ENCODE measurements at places on chromosomes 2 and 18.

GRCh38 chr2:108923019-108923700 is 65.9 kb downstream of the EDAR start:
- no peak for DNase-seq

GRCh38 chr18:75418293-75419005 is 9.1 kb downstream of the SMIM21 start:
- DNase-seq: no peak

GRCh38 chr2:196248467-196249094 is 77.2 kb upstream of the STK17B start:
- no peak for DNase-seq

DNA sequence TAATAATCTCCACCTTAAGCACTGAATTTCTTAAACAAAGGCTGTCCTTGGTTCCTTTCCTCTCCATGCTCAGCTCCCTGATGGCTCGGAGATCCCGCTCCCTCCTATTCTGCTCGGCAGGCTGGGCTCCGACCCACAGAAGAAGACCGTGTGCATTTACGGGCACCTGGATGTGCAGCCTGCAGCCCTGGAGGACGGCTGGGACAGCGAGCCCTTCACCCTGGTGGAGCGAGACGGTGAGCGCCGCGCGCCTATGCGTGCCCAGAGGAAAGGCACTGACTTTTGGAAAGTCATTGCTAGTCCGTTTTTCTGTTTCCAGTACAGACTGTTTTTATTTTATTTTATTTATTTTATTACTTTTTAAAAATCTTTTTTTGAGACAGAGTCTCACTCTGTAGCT is 9.6 kb downstream of the CNDP2 start:
- no peak for DNase-seq

- no peak for DNase-seq
These were observed 259.3 kb downstream of the MEIS1 start for GRCh38 chr2:66694087-66694860.

GRCh38 chr2:159009940-159010339 is 41.5 kb downstream of the TANC1 start:
- DNase-seq: no peak

- no peak for DNase-seq
These were observed 209.9 kb downstream of the SEPTIN10 start for GRCh38 chr2:109403841-109404201.

DNA sequence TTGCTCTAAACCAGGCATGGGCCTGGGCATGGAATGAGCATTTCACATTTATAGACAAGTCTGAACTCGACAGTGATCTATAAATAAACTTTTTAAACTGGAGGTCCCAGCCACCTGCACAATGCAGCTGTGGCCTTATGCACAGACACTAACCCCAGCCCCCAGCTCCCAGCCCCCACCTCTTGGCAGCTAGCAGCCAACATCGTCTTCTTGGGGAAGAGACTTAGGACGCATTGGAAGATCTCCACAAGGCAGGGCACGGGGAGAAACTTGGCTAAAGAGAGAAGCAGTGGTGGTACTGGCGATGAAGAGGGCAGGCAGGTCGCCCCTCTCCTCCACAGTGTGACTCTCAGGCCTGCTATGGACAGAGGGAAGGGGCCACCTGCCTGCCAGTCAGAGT is 213.2 kb downstream of the ANAPC1 start:
- DNase-seq: no peak

- no peak for DNase-seq
These were observed 16.4 kb upstream of the SMAD2 start for GRCh38 chr18:47946889-47947288.

DNA sequence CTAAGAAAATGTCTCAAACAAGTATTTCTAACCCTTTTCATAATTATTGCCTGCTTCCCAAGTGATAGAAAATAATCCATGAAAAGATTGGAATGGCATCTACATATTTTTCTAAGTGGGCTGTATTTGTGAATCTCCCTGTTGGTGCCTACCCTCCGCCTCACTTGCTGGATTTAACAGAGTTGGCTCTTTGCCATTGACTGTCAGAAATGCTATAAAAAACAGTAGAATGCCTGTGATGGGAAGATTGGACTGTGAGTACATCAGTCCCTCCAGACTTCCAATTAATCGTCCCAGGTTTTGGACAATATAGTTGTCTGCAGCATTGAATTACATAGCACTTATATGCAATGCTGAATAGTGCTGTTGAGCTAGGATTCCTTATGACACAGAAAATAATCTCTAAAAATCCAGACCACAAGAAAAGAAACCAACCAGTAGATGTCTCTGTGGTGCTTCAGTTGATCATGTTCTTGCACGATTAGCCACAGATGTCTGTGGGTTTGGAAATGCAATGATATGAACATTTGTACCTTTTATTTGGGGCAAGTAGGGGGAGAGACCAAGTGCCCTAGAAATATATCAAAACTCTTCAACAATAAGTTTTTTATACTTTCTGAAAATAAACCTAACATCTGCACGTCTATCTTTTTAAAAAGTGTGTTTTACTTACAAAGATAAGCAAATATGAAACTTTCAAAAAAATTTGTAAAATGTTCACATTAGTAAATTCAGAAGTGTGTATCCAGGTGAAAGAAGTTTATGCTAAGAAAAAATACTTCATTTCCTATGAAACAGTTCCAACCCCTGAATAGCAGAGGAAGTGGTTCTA is 88.5 kb downstream of the DYNAP start:
- DNase-seq: no peak

- no peak for DNase-seq
These were observed 7.1 kb downstream of the CABLES1 start for GRCh38 chr18:23142251-23142929.

DNA sequence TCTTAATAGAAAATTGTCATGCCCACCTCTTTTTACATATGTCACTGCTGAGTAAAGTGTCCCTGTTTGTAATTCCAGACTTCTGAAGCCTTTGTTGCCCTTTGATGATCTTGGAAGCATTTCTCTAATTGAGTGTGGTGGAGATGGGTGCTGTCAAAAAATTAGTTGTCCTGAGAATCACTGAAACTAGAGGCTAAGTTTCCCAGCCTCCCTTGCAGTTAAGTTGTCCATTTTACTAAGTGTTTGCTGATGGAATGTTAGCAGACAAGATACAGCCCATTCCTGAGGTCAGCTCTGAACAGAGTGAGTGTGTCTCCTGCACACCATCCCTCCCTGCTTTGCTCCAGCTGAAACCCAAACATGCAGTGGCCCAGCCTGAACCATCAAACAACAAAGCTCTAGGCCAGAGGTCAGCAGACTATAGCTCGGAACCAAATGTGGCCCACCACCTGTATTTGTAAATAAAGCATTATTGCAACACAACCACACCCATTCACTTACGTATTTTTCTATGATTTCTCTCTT is 28.1 kb upstream of the TMEM177 start:
- DNase-seq: no peak

GRCh38 chr2:126932529-126932928 is 33.8 kb downstream of the TEX51 start:
- DNase-seq: no peak

GRCh38 chr18:58997811-58998337 is 133.2 kb downstream of the ZNF532 start:
- no peak for DNase-seq

DNA sequence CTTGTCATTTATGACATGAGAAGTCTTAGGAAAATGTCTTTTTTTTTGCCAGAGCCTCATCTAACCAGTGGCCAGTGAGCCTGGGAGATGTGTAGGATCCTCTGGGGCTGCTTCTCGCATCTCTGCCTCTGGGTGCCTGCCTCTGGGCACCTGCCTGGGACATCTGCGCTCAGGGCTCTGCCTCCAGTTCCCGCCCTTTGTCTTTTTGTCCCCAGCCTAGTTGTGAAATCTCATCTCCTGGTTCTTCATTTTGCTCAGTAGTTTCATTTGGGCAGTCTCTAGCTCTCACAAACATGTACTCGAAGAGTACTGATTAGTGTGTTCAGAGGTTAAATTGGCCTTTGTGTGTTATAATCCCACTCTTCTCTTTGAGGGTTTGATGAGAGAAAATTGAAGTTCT is 92.0 kb downstream of the LTBP1 start:
- no peak for DNase-seq

- DNase-seq: no peak
These were observed 32.5 kb downstream of the INPP5D start for GRCh38 chr2:233092432-233093165.

GRCh38 chr2:231503766-231504165 is 26.5 kb downstream of the NMUR1 start:
- DNase-seq: no peak

GRCh38 chr2:9738535-9739496 is 104.5 kb upstream of the TAF1B start:
- no peak for DNase-seq

DNA sequence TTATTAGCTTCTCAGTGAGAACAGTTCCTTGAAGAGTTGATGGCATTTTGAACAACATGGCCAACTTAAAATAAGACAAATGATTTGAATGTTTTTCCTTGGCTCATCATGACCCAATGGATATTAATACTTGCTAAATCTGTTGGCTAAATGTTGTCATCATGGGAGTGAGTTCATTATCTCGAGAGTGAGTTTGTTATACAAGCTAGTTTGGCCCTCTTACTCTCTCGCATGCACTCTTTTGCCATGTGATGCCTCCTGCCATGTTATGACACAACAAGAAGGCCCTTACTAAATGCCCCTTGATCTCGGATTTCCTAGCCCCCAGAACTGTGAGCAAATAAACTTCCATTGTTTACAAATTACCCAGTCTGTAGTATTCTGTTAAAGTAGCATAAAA is 22.9 kb upstream of the SANBR start:
- DNase-seq: no peak

GRCh38 chr18:7291046-7291445 is 60.2 kb downstream of the LRRC30 start:
- no peak for DNase-seq

- DNase-seq: no peak
These were observed 237.1 kb downstream of the TTC32 start for GRCh38 chr2:19664646-19665045.

- DNase-seq: no peak
These were observed 94.1 kb upstream of the ACAA2 start for GRCh38 chr18:49907346-49907929.

All from stimulated activated naive CD4-positive, alpha-beta T cell treated with Interleukin-2 at 50 U/mL for 16 hours (primary cell).